SK-MEL-5 (cell line): ENCODE measurements at places on chromosomes 4 and X.

- no peak for DNase-seq
Observed at GRCh38 chrX:23228454-23228853, 106.2 kb upstream of the PTCHD1 start.

DNA sequence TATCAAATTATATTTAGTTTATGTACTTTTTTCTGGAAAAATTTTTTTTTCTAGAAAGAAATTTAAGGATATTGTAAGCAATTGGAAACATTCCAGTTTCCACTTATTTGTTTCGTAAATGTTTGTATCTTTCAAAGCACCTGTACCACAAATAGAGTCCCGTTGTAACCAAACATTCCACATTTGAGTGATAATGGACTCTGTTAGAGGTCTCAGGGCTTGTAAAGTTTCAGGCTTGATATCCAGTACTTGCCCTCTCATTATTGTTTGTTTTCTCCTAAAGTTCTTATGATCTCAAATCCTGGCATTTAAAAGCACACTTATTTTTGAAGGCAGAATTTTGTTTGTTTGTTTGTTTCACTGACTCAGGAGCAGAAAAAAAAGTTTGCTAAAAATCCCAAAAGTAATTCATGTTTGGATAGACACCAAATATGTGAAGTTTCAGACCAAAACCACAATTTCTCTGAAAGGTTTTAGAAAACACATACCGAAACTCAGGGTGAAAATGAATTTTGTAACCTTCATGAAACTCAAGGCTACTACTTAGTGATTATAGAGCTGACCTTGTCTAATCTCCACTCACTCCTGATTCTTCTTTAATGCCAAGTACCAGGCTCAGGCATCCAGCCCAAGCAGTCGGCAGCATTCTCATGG is 5.7 kb upstream of the TMEM192 start:
- DNase-seq, result no peak

- DNase-seq, result no peak
Observed at GRCh38 chrX:117711782-117712181, 404.8 kb downstream of the KLHL13 start.

DNA sequence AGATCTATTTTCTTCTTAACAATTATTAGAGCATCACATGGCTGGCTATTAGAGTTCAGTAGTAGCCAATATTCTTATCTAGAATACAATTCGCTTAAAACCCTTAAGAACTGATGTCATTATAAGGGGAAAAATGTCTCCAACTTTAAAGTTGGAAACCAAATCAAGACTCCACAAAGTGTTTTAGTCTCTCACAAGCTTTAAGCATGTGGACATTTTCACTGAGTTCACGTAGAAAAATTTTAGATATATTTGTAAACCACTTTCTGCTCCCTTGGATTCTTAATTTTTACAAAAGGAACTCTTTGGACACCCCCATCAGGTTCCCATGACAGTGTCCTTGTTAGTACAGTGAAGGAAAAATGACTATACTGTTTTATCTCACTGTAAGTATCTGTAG is 123.9 kb upstream of the NAP1L5 start:
- DNase-seq, result no peak

- no peak for DNase-seq
Observed at GRCh38 chrX:101232316-101232715, 12.7 kb downstream of the DRP2 start.

DNA sequence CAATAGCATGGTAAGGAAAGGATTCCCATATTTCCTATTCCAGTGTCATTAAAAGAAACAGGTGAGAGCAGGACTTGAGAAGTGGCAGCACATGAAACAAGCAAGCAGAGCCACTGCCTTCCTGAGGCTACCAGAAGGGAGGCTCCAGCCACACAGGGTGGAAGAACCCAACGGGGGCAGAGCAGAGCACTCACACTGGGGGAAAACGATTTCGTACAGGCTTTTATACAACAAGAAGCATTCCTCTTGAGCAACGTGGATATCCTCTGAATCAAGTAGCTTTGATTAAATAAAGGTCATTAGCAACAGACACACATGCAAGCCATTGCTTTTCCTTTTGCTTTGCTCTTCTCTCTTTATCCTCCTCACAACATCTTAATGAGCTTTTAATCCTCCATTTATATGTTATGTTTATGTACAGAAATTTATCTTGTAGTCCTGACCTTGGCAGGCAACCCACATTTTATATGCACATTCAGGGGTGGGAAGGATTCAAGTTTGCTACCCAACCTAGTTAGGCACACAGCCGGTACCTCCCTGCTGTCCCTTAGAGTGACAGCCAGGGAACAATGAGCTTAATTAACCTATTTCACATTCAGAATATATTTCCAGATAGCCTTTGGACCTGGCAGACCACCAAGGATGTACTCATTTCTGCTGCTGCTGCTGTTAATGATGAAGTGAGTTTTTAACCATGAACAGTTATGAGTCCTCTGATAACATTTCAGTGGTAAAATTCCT is 202.1 kb downstream of the ARHGAP24 start:
- no peak for DNase-seq

GRCh38 chr4:142719854-142720541 is 126.1 kb downstream of the INPP4B start:
- DNase-seq, result peak; percentile 56

- no peak for DNase-seq
Observed at GRCh38 chr4:104756837-104757236, 262.1 kb upstream of the CXXC4 start.
